NCI-H1930 (cell line): ENCODE measurements at places on chromosomes 5 and 9.

- no peak for DNase-seq
Measured at GRCh38 chr9:133604856-133605255, 4.3 kb downstream of the FAM163B start.

DNA sequence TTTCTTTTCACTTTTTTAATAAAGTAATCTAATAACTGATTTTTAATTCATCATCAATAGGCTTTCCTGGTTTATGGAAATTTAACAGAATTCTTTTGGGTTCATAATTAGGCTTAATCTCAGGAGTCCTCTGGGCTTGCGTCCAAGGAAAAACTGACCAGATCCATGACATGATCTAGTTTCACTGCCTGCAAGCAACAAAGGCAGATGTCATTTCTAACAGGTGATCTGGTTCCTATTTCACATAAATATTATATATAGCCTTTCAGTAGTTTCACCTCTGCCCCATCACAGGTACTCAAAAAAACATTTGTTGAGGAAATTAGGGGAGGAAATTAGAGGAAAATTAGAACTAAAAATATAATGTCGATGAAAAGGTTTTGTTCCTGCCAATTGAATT is 126.4 kb downstream of the FBXL17 start:
- DNase-seq = no peak

DNA sequence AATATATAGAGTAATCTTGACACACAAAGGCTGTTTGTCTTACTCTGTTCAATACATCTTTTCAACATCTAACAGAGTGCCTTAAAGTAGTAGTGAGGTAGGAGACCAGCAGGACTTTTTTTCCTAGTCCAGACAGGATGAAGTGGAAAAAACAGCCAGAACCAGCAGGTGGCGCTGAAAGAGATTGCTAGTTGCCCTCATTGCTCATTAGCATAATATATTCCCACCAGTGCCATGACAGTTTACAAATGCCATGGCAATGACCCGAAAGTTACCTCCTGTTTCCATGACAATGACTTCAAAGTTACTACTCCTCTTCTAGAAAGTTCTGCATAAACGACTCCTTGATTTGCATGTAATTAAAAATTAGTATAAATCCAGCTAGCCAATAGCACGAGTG is 387.4 kb downstream of the ACTL7B start:
- DNase-seq = no peak

DNA sequence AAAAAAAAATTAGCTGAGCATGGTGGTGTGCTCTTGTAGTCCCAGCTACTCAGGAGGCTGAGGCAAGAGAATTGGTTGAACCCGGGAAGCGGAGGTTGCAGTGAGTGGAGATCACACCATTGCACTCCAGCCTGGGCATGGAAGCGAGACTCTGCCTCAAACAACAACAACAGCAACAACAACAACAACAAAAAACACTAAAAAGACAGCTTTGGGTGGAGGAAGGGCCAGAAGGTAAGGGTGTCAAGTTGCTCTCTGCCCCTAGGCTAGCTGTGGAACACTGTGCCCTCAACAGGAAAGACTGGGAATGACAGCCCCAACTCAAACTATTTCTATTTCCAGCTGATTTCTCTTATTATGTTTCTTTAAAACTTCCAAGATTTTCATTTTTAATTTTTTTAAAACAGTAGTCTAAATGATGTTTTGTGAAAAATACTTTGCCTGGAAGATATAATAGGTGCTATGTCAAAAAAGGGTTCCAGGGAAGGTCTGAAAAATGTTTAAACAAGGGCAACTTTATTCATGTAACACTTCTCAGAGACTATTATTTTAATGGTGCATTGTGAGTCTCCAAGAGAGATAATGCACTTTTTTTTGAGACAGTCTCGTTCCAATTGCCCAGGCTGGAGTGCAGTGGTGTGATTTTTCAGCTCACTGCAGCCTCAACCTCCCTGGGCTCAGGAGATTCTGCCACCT is 29.9 kb downstream of the CLINT1 start:
- DNase-seq = no peak

GRCh38 chr5:137995077-137995748 is 37.7 kb downstream of the FAM13B start:
- no peak for DNase-seq
